Glutamatergic neuron (in vitro differentiated cells): ENCODE measurements at places on chromosomes 5 and 9.

- no peak for DNase-seq
These were observed 27.6 kb downstream of the COL15A1 start for GRCh38 chr9:98971168-98971914.

DNA sequence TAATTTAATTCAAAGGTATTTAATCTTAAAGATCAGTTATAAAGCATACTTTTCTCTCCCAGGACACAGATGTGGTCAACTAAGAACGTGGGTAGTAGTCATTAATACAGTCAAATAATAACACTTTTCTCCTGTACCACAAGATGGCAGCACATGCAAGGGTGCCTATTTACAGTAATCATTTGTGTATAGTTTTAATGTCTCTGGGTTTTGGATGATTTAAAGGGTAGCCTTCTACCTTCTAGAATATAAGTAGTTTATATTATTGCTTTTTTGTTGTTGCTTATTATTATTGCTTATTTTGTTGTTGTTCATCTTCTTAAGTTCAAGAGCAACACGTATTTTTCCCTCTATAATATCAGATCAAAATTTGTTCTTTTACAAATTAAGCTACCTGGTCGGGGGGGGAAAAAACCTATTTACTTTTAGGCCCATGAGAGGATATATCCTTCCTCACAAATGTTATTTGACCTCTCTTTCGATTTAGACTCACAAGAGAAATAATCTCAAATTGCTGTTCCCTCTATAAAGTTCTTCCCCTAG lies 59.6 kb upstream of the SLC27A6 start:
- DNase-seq = peak; percentile 33

DNA sequence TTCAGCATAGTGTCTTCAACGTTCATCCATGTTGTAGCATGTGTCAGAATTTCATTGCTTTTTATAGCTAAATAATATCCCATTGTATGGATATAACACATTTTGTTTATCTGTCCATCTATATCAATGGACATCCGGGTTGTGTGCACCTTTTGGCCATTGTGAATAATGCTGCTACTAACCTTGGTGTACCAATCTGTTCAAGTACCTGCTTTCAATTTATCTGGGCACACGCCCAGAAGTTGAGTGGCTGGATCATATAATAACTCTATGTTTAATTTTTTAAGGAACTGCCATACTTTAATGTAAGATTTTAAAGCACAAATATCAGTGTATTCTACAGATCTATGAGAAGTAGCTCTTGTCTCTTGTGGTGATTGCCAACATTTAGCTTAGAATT lies 43.5 kb downstream of the SCAI start:
- no peak for DNase-seq

GRCh38 chr5:107744418-107745330 lies 73.9 kb upstream of the EFNA5 start:
- no peak for DNase-seq

DNA sequence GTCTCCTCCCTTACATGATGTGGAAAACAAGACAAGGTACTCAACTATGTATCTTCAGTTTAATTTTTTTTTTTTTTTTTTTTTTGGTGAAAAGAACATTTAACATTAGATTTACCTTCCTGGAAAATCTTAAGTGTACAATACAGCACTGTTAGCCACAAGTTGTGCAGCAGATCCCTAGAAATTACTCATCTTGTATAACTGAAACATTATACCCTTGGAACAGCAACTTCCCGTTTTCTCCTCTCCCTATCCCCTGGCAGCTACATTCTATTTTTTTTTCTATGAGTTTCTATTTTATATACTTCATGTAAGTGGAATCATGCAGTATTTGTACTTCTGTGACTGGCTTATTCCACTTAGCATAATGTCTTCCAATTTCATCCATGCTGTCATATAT lies 421.9 kb upstream of the FTMT start:
- DNase-seq = no peak

- DNase-seq = no peak
These were observed 17.0 kb upstream of the TDRD7 start for GRCh38 chr9:97394881-97395280.

DNA sequence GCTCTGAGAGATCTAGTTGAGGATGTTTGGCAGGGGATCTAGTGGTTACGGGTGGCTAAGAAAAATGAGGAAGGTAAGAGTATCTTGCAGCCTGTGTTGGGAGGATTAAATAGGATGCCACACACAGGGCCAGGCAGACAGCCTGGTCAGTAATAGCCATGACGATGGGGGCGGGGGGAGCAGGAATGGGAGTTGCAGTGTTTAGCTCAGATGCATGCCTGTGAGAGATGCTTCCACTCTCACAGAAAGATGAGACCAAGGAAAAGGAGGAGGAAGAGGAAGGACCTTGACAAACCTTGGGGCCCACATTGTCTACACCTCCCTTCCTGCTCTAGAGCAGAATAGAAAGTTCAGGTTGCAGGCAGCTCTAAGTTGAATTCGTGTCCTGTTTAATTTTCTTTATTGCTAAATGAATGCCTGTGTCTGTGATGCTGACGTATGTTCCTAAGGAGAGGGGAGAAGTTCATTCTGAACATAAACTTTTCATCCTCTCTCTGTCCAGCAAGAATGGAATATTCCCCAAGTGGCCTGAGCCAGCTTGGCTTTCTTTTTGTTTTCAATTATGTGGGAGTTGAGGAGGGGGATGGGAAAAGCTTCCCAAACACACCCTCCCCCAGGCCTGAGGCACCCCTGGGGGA lies 28.7 kb downstream of the TGFBI start:
- DNase-seq = no peak

GRCh38 chr9:98191671-98192502 lies 550 bp downstream of the CORO2A start:
- peak; percentile 61 for DNase-seq

GRCh38 chr5:194102-194501 lies 2.8 kb downstream of the LRRC14B start:
- DNase-seq = peak; percentile 21
